ENCODE measurements at places on chromosomes 7 and 10.

GRCh38 chr10:97332591-97333350 lies 1.8 kb downstream of the FRAT2 start:
- peak; percentile 27 for ATAC-seq

DNA sequence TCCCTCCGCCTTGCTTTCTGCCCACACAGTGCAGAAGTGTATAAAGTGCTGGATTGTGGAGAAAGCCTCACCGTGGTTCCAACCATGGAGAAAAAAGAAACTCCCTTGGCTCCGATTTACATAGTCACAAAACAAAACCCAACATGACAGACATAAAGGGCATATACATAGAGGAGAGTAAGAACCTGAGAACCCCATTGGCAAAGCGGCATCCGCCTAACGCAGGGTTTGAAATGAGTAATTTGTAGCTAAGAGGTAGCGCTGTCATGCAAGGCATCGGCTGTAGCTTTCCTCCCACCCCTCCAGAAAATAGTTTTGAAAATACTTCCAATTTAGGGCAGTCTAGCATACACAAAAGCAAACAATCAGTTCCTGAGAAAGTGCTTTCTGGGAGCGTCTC lies 126.0 kb upstream of the NRBF2 start:
- ATAC-seq: no peak

GRCh38 chr10:35592441-35592840 lies 12.7 kb upstream of the GJD4 start:
- ATAC-seq: no peak

DNA sequence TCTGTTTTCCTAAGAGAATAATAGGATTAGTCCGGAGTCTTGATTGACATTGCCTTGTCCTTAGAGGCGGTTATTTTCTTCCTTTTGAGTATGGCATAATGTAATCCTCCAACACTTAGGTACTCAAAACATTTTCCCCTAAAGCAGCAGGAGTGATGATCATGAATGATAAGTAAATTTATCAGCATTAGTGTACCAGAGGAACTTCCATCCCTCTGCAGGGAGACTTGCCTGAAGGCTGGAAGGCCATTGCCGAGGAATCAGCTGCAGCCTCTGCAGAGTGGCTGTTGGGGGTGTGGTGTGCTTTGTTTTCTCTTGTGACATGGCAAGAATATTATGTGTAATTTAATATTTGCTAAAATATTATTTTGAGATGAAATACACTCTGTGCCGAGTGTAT lies 56.8 kb downstream of the RAB11FIP2 start:
- no peak for ATAC-seq

DNA sequence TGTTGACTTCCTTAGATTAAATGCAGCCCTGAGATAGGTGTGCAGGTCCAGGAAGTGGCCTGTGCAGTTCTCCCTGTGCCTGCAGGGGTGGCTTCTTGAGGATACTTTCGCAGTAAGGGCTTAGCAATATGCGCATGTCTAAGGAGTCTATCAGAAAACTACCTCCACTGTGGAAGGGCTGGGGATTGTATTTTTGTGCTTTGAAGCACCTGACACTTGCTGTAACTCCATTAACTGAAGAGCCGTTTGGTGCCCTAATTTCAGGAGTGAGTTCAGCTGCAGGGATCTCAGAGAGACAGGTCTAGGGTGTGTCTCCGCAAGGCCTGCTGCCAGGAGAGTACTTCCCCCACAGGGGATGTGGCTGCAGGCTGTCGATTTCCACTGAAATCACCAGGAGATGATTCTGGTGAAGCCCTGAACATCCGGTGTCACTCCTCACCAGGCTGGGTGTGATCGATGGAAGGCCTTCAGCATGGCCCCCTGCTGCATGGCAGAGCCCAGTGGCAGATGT lies 35.5 kb downstream of the IKZF1 start:
- no peak for ATAC-seq

GRCh38 chr10:82934429-82934828 lies 1059.4 kb downstream of the NRG3 start:
- no peak for ATAC-seq

DNA sequence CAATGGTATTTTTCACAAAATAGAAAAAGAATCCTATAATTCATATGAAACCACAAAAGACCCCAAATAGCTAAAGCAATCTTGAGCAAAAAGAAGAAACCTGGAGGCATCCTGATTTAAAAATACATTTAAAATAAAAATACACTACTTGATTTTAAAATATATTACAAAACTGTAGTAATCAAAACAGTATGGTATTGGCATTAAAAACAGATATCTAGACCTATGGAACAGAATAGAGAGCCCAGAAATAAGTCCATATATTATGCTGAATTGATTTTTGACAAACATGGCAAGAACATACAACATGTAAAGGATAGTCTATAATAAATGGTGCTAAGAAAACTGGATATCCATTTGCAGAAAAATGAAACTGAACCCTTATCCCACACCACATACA lies 34.8 kb downstream of the CUBN start:
- ATAC-seq: no peak

GRCh38 chr7:37113661-37114355 lies 334.9 kb downstream of the ELMO1 start:
- peak; percentile 5 for ATAC-seq

GRCh38 chr10:69912589-69912988 lies 110.9 kb downstream of the COL13A1 start:
- no peak for ATAC-seq

DNA sequence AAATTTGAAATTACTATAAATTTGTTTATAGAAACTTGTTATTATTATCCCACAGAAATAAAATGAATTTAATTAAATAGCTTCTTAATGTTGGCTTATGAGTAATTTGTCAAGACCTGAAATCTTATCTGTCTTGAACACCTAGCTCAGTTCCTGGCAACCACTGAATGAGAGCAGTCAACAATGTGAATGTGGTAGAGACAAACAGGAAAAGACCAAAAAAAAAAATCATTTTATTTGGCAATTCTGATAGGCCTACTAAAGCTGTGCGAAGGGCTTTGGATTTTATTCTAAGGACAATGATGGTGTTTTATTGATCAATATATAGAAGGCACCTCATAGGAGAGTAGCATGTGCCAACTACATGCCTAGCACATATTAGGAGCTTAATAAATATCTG lies 127.8 kb upstream of the RSU1 start:
- ATAC-seq: no peak

GRCh38 chr7:80581486-80582260 lies 56.8 kb upstream of the CD36 start:
- ATAC-seq: no peak

- ATAC-seq: no peak
Observed at GRCh38 chr7:265998-266850, 23.7 kb upstream of the FOXL3 start.

GRCh38 chr7:8817448-8818036 lies 384.1 kb downstream of the NXPH1 start:
- no peak for ATAC-seq

DNA sequence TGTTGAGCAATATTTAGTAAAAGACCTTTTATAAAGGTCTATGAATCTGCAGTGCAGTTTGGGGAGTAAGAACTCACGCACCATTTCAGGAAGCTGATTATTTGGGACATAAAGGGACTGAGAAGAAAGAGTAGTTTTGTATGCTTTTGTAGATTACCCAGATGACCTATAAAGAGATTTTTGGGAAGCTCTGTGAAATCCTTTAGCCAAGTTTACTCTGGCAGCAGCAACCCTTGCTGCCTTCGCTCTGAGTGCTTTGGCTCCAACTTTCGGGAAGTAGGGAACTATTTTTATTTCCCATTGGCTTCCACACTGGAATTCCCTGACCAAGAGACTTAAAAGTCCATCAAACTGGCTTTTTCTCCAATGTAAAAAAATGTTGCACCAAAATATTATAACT lies 1110.1 kb upstream of the PHF14 start:
- ATAC-seq: no peak

GRCh38 chr10:4267086-4267773 lies 482.2 kb upstream of the KLF6 start:
- peak; percentile 30 for ATAC-seq

DNA sequence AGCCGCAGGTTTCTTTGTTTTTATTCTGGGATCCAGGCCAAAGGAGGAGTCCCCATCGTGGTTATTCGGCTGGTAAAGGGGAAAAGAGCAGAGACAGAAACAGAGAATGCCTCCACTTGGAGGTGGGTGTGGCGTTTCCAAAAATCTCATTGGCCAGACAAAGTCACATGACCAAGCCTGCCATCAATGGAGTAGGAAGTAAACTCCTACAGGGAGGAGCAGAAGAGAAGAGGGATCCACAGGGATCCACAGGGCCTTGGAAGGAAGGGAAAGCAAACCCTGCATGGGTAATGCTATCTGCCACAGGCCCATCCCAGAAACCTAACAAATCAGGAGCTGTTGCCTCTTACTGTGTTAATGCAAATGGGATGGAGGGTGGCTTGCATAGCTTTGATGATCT lies 425.7 kb upstream of the GALNT17 start:
- ATAC-seq: no peak

DNA sequence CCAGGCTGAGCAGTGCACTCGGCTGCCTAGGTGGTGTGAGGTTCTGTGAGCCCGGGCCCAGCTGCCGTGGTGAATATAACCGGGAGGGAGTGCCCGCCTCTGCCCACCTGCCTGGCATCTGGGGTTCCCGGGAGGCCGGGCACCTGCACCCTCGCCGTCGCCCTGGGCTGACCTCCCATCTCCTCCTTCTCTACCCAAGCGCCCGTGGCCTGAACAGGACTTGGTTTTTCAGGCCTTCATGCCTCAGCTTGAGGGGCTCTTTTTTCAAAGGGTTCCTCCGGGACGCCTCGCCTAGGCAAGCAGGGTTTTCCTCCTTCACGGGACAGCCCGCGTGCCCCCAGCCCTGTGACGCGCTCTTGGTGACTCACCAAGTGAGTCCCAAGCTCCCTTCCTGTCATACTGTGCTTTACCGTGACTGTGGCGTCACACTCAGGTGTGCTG lies 9.9 kb downstream of the INPP5A start:
- ATAC-seq: no peak

DNA sequence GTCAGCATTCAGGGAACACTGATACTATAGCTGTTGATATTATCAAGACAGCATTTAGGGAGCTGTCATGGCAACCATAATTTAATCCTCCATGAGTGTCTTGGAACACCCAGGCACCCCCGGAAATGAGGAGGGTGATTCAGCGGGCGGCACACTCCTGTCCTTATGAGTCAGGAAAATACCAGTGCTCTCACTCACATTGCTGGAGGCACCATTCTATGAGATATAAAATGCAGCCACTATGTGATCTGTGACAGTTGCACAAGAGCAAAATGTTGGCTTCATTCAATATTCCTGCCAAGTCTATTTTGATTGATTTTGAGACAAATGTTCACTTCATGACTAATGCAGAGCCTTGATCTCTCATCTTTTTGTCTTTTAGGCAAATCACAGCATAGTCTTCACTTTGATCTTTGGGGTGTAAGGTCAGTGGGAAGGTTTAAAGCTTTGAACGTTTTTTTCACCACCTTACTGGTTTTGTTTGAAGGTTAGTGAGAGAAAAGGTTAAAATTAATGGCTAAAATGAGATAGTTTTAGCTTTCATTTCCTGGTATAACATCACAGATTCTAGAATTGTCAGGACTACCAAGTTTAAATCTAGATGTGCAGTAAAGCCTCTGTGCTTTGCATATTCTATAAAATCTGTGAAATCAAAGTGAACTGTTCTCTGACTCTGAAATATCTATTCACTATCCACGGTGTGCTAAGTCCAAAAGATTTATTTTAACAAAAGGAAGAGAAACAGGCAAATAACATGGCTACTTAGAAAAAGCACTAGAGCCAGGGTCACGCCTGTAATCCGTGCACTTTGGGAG lies 12.4 kb upstream of the ARHGAP12 start:
- ATAC-seq: peak; percentile 95

All from motor neuron (in vitro differentiated cells).